Fibroblast of skin of scalp (primary cell): ENCODE measurements at places on chromosomes 2 and 18.

- no peak for DNase-seq
Measured at GRCh38 chr2:96103187-96103601, 13.2 kb downstream of the ADRA2B start.

GRCh38 chr2:24984912-24985311 lies 13.2 kb upstream of the DNAJC27 start:
- DNase-seq = peak; percentile 40

DNA sequence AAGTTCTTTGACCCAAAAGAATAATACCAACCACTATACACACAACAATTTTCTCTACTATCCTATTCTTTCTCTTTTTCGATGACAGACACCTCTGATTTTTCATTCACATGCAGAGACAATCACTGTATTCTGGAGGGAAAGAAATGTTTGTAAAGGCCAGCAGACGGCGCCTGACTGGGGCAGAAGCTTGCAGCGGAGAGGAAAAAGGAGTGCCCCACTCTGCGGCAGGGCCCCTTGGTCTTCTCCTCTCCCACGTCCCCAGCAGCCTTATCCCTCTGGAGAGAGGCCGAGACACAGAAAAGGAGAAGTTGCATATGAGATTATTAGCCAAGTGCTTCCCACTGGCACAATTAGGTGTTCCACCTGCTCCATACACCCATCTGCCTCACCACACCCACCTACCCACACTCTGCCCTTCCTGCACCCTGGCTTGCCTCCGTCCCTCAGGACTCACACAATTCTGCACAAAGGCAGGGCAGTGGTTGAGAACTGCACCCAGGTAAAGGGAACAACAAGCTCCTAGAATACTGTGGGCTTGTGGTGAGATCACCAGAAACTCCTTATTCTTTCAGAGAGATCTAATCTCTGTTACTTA lies 687.3 kb downstream of the NRXN1 start:
- DNase-seq = peak; percentile 7

DNA sequence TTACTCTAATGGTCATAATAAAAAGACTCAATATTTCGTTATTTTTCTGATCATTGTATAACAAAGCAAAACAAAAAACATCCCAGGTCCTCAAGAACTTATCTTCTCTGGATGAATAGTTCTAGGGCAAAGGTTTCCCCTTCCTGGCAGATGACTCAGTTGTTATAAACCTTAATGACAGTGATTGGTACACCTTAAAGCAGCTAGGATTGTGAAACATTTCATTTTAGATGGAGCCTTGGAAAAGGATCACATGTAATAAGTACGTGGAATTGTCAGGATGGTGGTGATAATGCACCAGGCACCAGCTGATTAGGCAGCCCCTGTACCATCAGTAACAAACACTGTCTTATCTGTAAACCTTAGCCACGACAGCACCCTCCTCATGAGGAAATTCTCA lies 47.2 kb downstream of the MEP1B start:
- no peak for DNase-seq

DNA sequence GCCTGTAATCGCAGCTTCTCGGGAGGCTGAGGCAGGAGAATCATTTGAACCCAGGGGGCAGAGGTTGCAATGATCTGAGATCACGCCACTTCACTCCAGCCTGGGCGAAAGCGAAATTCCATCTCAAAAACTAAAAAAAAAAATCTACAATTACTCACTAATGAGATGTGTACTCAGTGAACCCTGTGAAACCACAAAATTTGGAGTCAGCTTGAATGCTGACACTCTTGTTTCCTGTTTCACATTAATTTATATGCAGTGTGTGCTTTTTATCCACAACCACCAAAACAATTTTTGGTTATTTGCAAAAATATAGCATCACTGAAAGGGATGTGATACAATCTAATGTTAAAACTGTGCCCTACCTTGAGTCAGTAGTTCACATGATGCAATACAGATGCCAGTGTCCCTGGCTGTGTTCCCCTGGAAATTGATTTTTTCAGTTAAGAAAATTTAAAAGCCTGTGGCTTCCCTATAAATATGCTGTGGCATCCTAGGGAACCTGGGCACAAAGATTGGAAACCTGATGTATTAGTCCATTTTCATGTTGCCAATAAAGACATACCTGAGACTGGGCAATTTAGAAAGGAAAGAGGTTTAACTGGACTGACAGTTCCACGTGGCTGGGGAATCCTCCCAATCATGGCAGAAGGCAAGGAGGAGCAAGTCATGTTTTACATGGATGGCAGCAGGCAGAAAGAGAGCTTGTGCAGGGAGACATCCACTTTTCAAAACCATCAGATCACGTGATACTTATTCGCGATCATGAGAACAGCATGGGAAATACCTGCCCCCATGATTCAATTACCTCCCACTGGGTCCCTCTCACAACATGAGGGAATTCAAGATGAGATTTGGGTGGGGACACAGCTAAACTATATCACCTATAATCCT lies 337.5 kb upstream of the NT5C1B start:
- DNase-seq = no peak

GRCh38 chr2:169478745-169479256 lies 493 bp upstream of the BBS5 start:
- no peak for DNase-seq

DNA sequence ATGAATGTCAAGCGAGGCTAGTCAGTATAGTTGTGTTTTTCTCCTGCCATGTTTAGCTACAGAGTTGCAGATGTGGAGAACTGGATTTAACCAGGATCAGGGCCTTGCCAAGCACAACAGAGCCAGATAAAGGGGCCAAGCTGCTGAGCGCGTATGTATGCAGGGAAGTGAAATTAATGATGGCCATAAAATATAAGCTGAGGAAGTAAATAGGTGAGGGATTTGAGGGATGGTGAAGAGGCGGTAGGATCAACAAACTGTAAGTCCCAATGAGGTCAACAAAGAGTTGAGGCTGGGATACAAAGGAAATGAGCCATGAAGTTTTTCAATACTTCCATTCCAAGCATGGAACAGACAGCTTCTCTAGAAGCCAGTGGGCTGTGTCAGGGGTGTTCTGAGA lies 10.6 kb downstream of the LRP2 start:
- no peak for DNase-seq

DNA sequence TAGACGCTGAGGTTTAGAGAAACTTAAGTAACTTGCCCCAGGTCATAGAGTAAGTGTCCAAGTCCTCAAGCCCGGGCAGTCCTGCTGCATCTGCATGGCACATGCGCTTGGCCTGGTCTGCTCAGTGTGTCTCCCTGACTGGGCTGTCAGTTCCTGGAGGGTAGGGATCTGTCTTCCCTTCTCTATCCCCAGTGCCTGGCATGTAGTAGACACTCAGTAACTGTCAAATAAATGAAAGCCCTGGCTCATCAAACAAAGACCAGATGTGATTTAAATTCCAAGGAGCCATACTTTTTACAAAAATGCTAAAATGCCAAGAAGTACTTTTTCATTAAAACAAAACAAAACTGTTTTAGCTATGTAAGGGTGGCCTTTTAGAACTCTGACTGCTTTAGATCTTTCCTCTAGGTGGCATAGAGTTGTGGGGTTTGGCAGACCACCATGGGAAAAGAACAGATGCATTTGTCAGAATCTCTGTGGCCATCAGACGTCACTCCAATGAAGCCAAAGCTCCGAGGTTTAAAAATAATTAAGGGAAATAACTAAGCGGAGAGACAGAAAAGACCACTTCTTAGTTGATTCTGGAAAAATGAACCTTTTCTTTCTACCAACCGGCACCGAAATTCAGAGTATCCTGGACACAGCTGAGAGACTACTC lies 34.0 kb downstream of the EPAS1 start:
- peak; percentile 50 for DNase-seq

GRCh38 chr2:217733461-217733860 lies 269.3 kb downstream of the TNS1 start:
- DNase-seq = peak; percentile 59

- DNase-seq = no peak
Measured at GRCh38 chr2:239772721-239773120, 252.4 kb downstream of the NDUFA10 start.

- DNase-seq = peak; percentile 18
Measured at GRCh38 chr2:41137031-41137430, 685.1 kb upstream of the SLC8A1 start.

DNA sequence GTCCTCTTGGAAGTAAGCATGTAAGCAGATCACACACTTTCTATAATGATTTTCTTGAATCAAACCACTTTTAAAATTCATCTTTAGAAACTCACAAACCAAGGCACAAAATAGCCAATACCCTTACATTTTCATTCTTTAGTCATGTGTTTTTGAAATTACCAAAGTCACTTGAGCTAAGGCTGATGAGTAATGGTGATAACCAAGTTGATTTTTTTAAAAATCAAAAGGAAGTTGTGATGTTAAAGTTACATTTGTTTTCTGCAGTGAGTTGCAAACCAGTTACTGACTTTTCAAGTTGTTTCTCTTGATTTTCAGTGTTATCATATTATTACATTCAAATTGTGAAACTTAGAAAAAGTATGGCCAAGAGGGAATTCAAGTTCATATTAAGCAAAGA lies 21.5 kb upstream of the IL18RAP start:
- no peak for DNase-seq

GRCh38 chr2:42636934-42637333 lies 68.5 kb downstream of the MTA3 start:
- no peak for DNase-seq

GRCh38 chr18:58867281-58867961 lies 2.7 kb downstream of the ZNF532 start:
- peak; percentile 52 for DNase-seq

DNA sequence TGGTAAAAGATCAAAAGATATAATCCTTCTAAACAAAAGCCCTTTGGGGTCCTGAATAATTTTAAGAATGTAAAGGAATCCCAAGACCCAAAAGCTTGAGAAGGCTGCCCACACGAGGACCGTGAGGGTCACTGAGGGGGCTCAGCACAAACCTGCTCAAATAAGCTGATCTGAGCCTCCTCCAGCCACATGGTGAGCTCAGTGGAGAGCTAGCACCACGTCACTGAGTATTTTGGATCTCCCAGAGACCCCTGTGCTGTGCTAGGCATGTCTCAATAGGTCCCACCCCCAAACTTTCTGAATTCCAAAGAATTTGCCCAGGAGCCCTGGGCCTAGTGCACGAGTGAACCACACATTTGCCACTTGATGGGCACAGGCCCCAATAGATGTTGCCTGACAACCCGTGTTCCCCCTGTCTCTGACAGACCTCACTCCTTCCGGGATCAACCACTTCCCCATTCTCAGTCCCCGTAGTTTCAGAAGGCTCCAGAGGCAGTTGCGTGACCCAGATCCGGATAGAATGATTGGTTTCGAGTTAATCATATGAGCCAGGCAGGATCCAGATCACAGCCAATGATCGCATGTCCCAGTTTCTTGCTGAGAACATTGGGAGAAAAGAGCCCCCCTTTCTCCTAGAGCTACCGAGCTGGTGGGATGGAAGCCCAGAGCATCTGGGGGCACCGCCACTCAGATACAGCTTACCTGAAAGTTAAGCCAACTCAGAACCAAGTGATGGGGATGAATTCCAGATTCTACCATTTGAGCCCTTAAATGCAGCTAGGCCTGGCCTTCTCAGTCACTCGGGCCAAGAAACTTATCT lies 203.8 kb downstream of the TNS1 start:
- DNase-seq = no peak

DNA sequence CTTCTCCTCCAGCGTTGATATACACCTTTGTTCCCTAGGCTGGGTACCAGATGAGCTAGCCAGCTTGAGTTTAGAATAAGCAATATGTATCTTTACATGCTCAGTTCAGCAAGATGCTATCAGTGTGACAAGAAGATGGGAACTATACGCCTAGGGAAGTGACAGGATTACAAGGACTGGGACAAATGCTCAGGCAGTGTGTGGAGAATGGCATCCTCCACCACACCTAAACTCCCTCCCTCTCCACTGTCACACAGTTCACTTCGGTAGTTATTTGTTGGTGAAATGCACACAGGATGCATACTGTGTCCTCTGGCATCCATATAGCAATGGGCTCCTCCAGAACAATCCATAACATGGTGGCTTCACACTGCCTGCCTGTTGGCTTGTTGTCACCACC lies 7.7 kb downstream of the STAT1 start:
- no peak for DNase-seq

DNA sequence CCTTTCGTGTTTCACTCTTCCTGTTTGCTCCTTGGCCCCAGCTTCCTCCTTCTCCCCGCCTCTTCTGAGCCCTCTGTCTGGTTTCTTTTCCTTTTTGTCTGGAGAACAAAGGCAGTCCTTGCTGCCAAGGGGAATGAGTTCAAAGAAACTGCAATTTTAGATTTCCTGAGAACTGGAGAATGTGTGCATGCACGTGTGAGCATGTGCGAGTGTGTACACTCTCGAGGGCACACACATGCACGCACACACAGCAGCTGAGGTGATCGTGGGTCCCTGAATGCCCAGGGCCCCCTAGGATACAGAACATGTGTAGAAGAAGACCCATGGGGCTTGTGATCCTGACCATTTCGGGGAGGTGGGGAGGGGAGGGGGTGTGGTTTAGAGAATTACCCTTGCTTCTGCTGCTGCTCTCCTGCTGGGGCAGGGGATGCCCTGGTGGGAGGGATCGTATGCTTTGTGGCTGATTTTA lies 151.8 kb downstream of the DYSF start:
- DNase-seq = no peak

- peak; percentile 19 for DNase-seq
Measured at GRCh38 chr2:101520246-101520645, 45.3 kb upstream of the RFX8 start.

- DNase-seq = no peak
Measured at GRCh38 chr2:191836853-191837769, 9.8 kb downstream of the CAVIN2 start.

DNA sequence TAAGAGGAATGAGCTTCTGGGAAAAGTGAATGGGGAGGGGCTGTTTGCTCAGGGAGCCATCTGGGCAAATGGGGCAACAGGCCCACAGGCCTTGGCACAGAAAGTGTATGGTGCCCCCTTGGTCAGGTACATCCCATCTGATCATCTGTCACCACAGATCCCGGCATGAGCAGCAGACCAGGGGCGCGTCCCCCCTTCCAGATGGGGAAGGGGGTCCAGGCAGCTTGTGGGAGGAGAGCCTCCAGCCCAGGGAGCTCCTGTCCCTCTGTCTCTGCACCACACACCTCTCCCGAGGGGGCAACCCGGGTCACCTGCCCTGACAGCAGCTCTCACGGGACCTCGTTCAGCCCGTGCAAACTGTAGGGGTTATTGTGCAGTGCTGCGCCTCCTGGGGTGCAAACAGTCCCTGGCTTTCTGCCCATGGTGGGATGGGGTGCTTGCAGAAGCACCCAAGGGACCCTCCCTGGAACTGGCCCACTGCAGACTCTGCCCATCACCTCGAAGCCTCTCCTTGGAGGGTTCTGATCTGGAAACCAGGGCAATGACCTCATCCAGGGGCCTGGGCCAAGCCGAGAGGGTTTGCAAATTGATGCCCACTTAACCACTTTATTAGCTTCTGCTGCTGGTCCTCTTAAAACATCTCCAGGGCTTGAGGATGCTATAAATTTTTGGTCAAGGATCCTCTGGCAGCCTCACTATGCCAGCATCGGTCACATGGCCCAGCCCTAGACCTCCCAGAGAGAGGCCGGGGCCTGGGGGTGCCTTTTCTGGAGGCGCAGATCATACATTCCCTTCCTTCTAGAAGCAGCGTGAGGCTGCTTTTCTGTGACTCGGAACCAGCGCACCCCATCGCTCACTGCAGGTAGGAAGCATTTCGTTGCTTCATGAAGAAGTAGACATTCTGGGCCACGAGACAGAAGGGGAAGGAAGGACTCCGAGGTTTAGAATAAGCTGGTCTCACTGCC lies 7.6 kb upstream of the BOK start:
- DNase-seq = no peak

GRCh38 chr2:53636596-53636995 lies 131.0 kb upstream of the CHAC2 start:
- peak; percentile 75 for DNase-seq

GRCh38 chr2:236964291-236964690 lies 121.4 kb upstream of the COPS8 start:
- DNase-seq = no peak

- no peak for DNase-seq
Measured at GRCh38 chr2:96409081-96409819, 73.7 kb downstream of the NCAPH start.
